ENCODE measurements at places on chromosomes 12 and 14. TPM values are rescaled to one million over a fixed set of nuclear protein-coding genes. Genes with fewer than 3 reads are reported as not detected.

- no peak for DNase-seq
Measured at GRCh38 chr14:94481468-94482131, 5.6 kb upstream of the SERPINA9 start.

GRCh38 chr14:49594347-49595091 lies 4.2 kb upstream of the LRR1 start:
- no peak for DNase-seq

DNA sequence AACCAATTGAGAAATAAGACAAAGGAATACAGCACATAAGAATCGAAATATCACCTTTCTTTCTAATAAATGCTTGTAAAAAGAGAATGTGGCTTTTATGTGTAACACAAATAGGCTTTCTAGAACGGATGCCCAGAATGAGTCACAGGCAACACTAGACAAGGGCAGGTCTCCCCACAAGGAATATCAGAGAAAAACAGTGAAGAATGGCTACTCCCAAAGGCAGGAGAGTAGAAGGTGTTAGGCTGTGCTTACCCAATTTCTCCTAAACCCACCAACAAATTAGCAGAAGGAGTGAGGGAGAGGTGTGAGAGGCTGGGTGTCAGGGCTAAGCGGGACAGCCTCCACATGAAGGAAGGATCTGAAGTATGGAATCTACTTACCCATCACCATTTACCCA lies 55.2 kb downstream of the GALNT4 start:
- no peak for DNase-seq

GRCh38 chr14:99596772-99597171 lies 7.2 kb downstream of the CCDC85C start:
- no peak for DNase-seq

DNA sequence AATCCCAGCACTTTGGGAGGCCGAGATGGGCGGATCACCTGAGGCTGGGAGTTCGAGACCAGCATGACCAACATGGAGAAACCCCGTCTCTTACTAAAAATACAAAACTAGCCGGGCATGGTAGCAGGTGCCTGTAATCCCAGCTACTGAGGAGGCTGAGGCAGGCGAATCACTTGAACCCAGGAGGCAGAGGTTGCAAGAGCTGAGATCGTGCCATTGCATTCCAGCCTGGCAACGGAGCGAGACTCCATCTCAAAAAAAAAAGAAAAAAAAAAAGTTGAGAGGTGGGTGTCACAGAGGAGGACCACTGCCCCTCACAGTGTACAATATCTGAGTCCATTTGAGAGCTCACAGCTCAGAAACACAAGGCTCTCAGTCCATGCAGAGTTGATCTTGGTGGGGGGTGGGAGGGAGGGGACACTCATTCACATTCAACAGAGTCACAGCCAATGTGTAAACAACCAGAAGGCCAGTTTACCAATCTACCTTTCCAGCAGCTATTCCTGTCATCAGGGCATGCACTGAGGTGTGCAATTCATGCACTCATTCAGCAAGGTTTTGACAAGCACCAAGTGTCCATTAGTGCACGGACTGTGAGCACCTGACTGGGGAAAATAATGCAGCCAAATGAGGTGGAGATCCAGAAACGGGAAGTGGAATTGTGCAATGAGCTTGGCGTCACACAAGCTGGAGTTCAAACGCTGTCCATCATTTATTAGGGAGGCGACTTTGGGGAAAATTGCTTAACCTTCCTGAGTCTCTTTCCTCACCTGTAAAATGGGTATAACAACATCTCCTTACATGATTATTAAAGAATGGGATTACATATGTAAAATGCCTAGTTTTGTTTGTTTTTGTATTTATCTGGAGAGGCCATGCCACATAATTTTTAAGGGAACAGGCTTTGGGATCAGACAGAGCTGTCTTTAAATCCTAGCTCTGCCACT lies 4.4 kb upstream of the EIF5 start:
- DNase-seq, result no peak

- DNase-seq, result no peak
Measured at GRCh38 chr14:26180221-26180620, 417.6 kb downstream of the NOVA1 start.

- DNase-seq, result no peak
Measured at GRCh38 chr12:53122961-53123468, 19.7 kb downstream of the SOAT2 start.

GRCh38 chr12:79661629-79662028 lies 29.1 kb downstream of the PAWR start:
- no peak for DNase-seq

- DNase-seq, result no peak
Measured at GRCh38 chr14:55926007-55926406, 192.2 kb upstream of the PELI2 start.

GRCh38 chr14:72828604-72829003 lies 65.3 kb downstream of the DPF3 start:
- no peak for DNase-seq

GRCh38 chr12:106345746-106346145 lies 11.8 kb upstream of the POLR3B start:
- no peak for DNase-seq

DNA sequence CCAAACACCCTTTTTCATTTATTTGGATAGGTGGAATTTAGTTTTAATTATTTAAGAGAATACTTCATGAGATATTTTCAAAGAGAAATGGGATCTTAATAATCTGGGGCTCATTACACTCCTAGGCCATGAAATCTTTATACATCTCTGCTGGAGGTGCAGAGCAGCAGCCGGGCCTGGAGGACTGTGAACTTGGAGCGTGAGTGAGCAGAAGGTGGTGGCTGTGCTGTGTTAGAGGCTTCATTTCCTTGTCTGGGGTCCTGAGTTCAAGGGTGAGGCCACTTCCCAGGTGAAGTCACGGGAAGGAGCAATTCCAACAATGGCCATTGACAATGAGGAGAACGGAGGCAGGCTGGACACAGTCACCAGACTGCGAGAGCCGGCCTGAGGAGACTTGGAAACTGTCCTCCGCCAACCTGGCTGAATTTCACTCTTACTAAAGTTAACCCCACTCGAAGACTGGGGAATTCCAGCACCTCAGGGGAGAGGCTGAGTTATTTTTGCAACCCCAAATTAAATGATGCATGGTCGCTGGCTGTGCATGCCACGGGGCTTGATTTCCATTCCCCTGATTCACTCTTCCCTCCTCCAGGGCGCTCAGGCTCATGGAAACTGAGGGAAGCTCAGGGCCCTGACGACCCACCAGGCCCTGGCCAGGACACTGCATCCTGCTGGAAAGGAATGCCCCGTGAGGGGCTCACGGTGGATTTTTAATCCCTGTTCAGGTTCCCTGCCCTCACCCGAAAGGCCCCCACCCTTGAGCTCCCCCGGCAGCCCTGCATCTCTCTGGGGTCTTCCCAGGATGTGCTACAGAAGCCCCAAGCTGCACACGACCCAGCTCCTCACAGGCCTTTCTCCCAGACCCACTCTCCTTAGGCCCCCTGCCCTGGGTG lies 22.6 kb upstream of the TRAF3 start:
- no peak for DNase-seq

DNA sequence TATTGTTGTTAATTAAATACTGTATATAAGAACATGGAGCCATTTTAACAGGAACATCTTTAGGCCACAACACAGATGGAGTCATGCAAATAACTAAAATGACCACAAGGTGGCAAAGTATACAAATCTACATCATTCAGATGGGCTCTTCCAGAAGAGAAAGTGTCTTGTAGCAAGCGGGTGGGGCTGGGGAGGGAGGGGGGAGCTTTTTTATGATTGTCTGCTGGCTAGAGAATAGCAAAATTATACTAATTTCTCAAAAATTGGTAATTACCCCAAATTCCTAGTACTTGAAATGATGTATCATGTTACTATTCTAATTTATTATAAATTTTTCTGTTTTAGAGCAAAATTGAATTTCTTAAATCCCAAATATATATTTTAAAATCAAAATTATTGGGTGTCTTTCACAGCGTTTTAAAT lies 378.7 kb downstream of the PRKD1 start:
- DNase-seq, result no peak

- no peak for DNase-seq
Measured at GRCh38 chr12:114209861-114210260, 196.1 kb downstream of the TBX5 start.

DNA sequence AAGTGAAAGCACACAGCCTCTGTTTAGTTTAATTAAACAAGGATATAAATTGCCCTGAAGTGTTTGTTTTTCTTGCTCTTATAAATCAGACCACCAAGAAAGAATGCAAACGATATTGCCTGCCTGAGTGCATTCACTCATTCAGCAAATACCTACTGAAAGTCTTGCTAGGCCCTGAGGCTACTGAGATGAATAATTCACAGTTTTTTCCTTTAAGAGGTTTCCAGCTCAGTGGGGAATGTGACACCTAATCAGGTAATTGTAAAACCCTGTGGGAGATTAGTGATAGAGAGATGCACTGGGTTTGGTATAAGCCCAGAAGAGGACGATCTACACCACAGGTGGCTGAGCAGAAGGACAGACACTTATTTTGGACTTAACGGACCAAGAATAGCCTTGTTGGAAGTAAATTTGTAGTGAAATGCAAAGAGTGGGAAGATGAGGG lies 151.4 kb downstream of the SLC35F4 start:
- no peak for DNase-seq

- no peak for DNase-seq
Measured at GRCh38 chr14:102779084-102779462, 1.8 kb downstream of the TRAF3 start.

- DNase-seq, result no peak
Measured at GRCh38 chr12:76866726-76867125, 12.1 kb downstream of the CSRP2 start.

DNA sequence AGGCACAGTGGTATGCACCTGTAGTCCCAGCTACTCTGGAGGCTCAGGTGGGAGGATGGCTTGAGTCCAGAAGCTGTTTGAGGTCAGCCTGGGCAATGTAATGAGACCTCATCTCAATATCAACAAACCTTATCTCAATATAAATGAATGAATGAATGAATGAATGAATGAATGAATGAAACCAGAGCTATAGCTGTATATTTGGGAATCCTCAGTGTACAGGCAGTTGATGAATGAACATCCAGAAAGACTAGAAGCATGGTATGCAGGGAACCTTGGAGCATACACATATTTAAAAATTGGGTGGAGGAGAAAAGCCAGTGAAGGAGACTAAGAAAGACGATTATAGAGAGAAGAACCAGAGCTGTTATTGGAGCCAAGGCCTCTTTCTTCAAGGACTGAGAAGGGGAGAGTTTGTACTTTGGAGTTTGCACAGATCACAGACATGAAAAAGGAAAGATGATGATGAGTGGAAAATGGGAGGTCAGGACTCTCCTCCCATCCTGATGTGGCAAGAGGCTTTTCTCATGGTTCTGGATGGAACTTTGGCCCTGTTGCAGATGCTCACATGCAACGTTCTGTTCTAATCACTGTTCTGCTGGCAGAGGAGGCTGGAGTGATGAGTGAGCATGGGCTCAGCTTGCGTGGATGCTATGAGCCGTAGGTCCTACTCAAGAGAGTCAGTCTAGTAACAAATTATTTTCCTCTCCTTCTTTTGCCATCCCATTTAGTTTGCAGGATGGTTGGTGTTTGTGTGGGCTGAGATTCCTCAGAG lies 114.4 kb downstream of the PRKCH start:
- no peak for DNase-seq

DNA sequence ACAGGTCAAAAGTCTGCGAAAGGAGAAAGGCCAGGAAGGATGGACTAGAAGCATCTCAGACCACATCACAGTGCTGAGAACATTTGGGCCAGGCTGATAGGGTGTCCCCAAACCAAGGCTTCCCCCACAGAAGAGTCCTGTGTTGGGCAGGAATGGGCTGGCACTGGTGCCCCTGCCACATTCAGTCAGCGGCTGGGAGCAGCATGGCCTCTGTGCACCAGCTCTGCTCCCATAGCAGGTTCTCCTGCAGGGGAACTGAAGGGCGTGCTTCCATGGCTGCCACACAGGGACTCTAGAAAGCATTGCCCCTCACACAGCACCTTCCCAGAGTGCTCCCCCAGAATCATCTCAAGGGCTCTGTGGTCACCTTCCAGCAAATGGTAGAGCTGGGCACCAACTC lies 17.5 kb downstream of the EVL start:
- no peak for DNase-seq

GRCh38 chr12:20383612-20384011 lies 15.3 kb downstream of the PDE3A start:
- DNase-seq, result no peak

- DNase-seq, result no peak
Measured at GRCh38 chr14:72677664-72678063, 216.2 kb downstream of the DPF3 start.

DNA sequence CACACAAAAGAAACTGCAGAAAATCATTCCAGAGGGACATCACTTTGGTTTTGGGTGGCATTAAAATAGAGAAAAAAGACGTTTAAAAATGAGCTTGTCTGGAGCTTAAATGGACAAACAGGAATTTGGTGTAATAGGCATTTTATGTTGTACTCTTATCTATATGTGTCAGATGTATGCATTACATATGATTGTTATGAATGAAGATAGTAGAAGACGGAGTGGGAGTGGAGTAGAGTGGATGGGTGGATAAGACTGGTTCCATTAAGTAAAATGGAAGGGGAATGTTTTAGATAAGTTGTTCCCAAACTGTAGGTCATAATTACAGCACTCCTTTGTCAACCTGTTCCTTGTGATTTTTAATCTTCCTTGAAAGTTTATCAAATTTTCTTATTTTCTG lies 1.9 kb downstream of the CCDC91 start:
- no peak for DNase-seq

- DNase-seq, result no peak
Measured at GRCh38 chr12:56164345-56164729, 6.2 kb downstream of the MYL6 start.

Gene GNG2
- total RNA-seq, result 10.0 TPM

Gene NKX2-1
- not detected for total RNA-seq

Gene USP44
- total RNA-seq, result 1.3 TPM

Gene VDR
- 12.6 TPM for total RNA-seq

Gene SLC6A12
- total RNA-seq, result 1.2 TPM

Gene MGST1
- total RNA-seq, result 412 TPM

Gene FAM186B
- 1.2 TPM for total RNA-seq

Gene SLC5A8
- not detected for total RNA-seq

Gene KCNMB4
- total RNA-seq, result 0.44 TPM

Gene MAP1LC3B2
- total RNA-seq, result not detected

Gene TMPRSS12
- not detected for total RNA-seq

Gene GARIN6
- total RNA-seq, result not detected

Gene RND1
- 1.9 TPM for total RNA-seq

Gene EIF2S3B
- total RNA-seq, result 0.81 TPM

Gene KLRF1
- 0.42 TPM for total RNA-seq

Gene PAH
- 2.2 TPM for total RNA-seq

Gene RITA1
- total RNA-seq, result 11.6 TPM

Gene ANKRD33
- not detected for total RNA-seq

Data from ureter (tissue), 1 donor.